ENCODE measurements at places on chromosomes 11 and 22.

GRCh38 chr22:32748509-32748908, 53.0 kb upstream of the TIMP3 start:
- DNase-seq = no peak

DNA sequence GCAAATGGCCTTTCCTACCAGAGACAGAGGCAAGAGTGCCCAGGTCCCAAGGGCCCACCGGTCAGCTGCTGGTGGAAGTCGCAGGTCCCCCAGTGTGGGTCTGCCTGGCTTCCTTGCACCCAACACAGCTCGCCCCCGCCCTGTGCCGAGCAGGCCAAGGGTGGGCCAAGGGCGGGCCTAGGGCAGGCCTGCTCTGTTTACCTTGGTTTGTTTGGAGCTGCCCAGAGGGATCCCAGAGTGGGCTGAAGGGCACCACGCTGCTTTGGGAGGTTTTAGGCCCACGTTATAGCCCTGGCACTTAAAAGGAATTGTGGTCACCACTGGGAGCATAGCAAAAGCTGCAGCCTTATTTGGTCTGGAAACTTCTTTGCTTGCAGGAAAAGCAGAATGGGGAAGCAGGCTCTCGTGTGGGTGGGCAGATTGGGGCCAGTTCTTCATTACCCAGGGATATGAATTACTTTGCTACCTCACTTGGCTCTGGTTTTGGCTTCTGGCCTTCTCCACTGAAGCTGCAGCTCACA, 38.0 kb downstream of the MRGPRD start:
- DNase-seq = peak; percentile 75

DNA sequence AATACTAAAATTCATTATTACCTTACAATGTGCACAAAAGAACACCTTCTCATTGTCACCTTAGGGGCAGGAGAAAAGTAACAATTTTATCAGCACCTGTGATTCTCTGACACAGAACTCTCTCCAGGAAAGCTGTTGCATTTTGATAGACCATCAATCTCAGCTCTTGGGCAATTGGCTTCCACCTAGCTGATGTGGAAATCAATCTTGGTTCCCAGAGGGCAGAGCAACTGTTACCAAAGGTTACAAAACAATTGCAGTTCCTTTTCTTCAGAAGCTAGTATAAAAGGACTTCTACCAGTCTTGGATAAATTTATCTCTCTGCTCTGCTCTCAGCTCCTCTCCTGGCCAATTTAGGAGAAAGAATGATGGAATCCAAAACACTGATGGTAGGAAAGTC, 157.8 kb upstream of the DDI1 start:
- no peak for DNase-seq

- DNase-seq = no peak
These were observed 531.1 kb downstream of the BRD1 start for GRCh38 chr22:49296561-49296960.

- no peak for DNase-seq
These were observed 32.8 kb downstream of the OR2AT4 start for GRCh38 chr11:75063741-75064314.

GRCh38 chr11:2583605-2583958, 116.2 kb downstream of the KCNQ1OT1 start:
- DNase-seq = no peak

GRCh38 chr11:75199412-75199955, 41.1 kb upstream of the TPBGL start:
- no peak for DNase-seq

DNA sequence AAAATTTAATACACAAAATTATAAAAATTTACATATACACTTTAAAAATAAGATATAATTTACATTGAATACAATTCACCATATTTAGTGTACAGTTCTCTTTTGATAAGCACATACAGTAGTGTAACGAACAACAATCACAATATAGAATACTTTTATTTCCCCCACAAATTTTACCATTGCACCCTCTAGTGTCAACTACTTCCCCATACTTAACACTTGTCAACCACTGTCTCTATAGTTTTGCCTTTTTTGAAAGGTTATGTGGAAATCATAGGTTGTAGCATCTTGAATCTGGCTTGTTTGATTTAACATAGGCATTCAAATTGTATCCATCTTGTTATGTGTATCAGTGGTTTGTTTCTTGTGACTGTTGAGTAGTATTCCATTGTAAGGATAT, 21.3 kb upstream of the PANX1 start:
- DNase-seq = no peak

- DNase-seq = no peak
These were observed 13.3 kb downstream of the APOL3 start for GRCh38 chr22:36147196-36147791.

DNA sequence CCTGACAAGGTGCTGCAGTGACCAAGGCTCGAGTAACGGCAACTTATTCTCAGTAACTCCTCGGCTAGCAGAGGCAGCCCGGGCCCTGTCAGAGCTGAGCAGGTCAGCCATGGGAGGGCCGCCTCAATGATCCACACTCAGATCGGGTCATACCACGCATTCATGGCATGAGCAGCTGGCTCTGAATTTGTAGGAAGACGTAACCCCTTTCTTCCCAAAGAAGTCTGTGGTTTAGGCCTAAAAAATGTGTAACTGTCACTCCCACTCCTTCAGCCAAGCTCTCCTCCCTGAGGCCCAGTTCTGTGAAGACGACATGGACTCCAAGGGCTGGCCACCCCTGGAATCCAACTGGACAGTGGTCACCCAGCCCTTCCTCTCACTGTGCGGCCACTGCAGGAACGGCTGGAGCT, 30.0 kb downstream of the PPP2R1B start:
- DNase-seq = no peak

GRCh38 chr22:31244943-31245451, 32.9 kb downstream of the LIMK2 start:
- no peak for DNase-seq

- DNase-seq = no peak
These were observed 193.5 kb upstream of the PITPNB start for GRCh38 chr22:28112548-28113043.

- no peak for DNase-seq
These were observed 31.6 kb upstream of the WNT11 start for GRCh38 chr11:76237914-76238313.

DNA sequence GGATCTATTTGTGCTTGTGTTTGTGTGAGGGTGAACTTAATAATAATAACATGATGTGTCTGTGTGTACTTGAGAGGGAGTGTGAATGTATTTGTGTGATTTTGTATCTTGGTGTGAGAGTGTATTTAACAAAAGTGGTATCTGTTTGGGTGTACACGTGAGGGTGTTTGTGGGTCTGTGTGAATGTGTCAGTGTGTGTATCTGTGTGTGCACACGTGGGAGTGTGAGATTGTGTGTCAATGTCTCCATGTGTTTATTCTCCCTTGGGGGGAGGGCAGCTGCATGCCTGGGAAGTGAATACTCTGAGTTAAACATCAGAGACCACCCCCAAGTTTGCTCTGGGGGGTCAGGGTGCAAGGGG, 15.0 kb upstream of the RPS19BP1 start:
- no peak for DNase-seq

DNA sequence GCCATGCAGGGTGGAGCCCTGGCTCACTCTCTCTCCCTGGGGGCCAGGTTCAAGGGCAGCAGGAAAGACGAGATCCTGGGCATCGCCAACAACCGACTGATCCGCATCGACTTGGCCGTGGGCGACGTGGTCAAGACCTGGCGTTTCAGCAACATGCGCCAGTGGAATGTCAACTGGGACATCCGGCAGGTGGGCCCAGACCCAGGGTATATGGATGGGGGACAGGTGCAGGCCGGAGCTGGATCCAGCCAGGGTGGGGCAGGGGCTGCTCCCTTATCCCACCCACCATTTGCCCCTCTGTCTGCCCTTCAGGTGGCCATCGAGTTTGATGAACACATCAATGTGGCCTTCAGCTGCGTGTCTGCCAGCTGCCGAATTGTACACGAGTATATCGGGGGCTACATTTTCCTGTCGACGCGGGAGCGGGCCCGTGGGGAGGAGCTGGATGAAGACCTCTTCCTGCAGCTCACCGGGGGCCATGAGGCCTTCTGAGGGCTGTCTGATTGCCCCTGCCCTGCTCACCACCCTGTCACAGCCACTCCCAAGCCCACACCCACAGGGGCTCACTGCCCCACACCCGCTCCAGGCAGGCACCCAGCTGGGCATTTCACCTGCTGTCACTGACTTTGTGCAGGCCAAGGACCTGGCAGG, 2.9 kb downstream of the TRPT1 start:
- DNase-seq = no peak
